ENCODE measurements at places on chromosomes 11 and 22.

GRCh38 chr22:48226026-48227013, 1463.9 kb downstream of the TBC1D22A start:
- DNase-seq, result peak; percentile 63

DNA sequence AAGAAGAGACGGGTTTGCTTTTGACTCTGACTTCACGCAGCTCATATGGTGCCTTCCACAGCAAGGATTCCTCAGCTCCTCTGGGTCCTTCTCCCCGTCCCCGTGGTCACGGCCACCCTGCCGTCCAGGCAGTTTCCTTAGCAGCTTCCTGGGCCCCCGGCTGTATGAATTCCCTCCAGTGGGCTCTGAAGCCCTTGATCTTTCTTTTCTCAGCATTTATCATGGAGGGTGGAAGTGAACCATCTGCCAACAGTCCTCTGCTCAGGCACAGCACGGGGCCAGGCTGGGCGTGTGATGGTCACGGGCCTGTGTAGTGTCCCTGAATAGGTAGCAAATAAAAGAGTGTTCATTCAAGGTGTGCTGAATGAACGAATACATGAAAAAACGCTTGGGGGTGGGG, 782.4 kb downstream of the BRD1 start:
- DNase-seq, result no peak

DNA sequence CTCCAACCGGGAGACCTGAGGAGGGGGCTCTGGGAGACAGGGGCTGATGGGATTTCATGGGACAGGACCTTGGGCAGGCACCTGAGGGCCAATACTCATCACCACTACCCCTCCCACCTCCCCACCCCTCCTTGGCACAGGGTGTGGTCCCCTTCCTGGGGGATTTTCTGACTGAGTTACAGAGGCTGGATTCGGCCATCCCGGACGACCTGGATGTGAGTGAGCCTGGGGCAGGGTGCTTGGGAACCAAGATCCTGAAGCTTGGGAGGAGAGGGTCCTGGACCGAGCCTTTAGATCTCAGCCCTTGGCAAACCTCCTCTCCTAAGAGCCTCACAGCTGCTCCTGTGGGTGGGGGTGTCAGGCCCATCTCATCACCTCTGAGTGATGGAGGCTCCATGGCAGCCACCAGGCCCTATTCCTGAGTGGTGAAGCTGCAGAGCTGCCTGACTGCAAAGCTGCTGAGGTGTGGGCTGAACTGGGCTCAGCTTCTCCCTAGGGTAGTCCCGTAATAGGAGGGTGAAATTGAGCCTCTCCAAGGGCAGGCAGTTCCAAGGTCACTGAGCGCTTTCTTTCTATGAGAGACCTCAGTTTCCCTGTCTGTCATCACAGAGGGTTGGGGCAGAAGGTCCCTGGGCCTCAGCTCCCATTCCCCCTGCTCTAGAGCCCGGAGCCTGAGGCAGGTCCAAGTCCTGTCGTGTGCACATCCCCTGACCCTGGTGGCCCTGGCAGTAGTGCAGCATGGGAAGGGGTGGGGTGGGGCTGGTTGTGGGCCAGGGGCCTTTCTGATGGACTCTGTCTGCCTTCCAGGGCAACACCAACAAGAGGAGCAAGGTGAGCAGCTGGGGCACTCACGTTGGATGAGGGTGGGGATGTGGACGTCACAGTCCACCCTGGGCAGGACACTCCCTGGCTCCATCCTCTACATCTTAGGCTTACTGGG, 6.5 kb downstream of the RGL4 start:
- no peak for DNase-seq

DNA sequence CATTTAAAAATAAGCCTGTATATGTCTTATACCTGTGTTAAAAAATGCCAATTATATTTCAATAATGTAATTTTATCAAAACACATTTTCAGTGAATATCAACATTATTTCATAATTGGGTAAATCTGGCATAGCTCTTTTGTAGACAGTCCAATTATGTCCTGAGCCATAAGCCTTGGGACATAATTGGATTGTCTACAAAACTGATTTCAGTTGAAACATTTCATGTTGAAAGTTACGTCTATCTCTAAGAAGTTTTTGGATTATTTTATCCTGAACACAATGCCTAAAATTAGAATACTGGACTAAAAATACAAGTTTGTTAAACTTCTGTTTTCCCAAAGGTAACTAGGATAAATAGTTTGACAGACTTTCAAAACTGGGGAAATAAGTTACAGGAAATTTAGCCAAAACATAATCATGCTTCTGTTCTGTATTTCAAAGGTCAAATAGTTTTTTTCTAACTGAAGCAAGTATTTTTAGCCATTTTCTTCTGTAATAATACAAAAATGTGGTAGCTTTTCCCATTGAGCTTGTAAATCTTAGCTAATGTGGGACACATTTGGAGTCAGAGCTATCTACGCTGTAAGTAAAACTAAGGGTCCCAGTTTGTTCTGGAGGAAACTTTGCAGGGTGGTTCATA, 100.7 kb upstream of the BIRC3 start:
- DNase-seq, result no peak

DNA sequence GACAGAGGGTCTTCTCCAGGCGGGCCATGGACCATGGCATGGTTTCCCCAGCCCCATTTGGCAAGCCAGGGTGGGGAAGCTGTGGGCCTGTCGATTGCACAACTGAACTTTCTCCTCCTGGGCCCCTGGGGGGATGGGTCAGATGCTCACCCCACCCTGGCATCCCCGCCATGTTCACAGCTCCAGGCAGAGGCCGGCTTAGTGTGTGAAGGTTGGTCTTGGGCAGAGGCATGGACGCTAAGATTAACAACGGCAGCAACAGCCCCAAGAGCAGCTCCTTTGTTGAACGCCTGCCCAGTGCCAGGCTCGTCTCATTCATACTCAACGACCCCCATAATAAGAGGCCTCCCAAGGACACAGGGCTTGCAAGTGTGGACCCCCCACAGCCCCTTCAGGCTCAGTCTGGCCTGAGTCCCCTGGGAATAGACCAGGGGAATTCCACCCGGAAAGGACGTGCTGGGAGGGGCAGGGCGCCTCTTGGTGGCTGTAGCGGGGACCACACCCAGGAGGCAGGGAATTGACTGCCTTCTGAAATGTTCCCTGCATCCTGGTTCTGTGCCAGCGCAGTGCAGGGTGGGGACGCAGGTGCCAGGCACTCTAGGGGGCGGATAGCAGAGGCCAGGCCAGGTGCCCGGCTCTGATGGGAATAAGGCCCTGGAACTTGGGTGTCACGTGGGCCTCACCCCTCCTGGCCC, 8.3 kb downstream of the TSPO start:
- DNase-seq, result no peak

- DNase-seq, result no peak
Measured at GRCh38 chr22:22165936-22166710, 78.5 kb upstream of the VPREB1 start.

- DNase-seq, result peak; percentile 40
Measured at GRCh38 chr22:19674129-19674928, 40.0 kb upstream of the SEPTIN5 start.

DNA sequence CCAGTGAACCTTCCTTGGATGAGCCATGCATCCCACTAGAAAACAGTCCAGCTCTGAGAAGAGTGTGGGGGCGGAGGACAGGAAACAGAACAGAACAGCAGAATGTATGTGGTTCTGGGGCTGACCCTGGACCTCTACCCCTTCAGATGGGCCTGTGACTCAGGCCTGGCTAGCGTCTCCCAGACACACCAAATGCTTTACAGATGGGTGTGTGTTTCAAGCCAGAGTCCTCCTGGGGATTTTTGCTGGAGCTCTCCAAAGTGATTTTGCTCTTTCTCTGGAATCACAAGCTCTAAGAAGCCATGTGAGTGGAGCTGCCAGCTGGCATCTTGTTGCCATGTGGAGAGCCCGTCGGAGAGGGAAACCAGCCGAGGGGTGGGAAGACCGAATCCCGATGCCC, 13.2 kb upstream of the C1QTNF4 start:
- DNase-seq, result no peak

- DNase-seq, result no peak
Measured at GRCh38 chr11:43376594-43376993, 17.9 kb downstream of the TTC17 start.

DNA sequence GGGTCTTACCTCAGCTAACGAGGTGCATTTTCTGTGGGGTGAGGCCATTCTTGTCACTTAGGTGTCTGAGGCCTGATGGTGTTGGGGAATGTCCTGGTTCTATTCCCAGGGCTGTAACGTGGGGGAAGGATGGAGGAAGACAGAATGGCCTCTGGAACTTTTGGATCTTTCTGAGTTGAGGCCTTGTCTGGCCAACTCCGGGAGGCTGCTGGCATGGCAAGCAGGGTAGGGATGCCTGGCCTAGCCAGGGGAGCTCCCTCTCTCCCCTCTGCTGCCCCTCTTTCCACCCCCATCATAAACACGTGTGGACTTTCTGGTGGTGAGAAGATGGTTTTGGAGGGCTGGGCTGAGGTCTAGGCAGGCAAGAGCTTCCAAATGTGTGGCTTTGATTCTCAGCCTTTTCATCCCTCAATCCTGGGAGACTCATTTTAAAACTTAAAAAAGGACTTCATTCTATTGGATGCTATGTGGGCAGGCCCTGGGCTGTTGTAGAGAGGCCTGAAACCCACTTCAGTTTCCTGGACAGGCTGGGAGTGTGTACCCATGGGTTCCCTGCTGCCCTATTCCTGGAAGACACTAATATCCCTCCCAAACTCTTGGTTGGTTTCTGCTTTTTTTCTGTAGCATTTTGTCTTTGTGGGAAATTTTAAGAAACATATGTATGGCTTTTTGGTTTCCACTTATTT, 30.9 kb downstream of the ZBTB16 start:
- DNase-seq, result no peak

DNA sequence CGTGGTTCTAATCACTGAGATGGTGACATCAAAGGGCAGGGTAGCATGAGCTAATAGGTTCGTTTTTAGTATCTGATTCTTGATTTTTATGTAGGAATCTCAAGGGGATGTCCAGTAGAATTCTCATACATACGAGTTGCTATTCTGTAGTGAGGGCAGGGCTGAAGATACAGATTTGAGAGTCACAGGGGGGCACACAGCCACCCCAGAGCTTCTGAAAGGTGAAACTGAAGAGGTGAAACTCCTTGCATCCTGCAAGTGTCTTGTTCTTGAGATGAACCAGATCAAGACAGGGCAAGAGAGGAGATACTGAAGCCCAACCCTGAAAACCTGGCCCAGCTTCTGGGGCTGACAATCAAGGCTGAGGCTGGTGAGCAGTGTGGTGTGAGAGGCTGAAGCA, 35.6 kb upstream of the TMEM123 start:
- DNase-seq, result no peak

DNA sequence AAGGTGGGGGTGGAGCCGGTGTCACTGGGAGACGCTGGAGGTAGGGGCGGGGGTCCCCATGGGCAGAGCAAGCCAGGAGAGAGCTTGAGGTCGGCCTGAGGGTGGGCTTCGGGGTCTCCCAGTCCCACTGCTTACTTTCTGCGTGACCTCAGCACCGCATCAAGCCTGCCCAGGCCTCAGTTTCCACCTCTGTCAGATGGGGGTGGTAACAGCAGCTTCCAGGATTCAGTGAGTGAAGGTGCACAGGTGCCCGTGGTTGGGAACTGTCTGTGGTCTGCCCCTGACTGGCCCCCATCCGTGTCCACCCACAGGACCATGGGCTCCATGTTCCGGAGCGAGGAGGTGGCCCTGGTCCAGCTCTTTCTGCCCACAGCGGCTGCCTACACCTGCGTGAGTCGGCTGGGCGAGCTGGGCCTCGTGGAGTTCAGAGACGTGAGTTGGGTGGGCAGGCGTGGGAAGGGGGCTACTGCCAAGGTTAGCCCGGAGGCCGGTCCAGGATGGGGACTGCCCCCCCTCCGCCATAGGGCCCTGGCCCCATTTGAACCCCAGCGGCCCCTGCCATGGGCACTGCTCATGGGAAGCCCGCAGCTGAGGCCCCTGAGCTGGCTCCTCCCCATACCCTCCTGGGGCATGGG, 2.2 kb downstream of the TCIRG1 start:
- DNase-seq, result no peak

- no peak for DNase-seq
Measured at GRCh38 chr11:19237381-19237780, 3.4 kb downstream of the E2F8 start.

GRCh38 chr22:27370987-27371386, 430.6 kb downstream of the MN1 start:
- peak; percentile 54 for DNase-seq

DNA sequence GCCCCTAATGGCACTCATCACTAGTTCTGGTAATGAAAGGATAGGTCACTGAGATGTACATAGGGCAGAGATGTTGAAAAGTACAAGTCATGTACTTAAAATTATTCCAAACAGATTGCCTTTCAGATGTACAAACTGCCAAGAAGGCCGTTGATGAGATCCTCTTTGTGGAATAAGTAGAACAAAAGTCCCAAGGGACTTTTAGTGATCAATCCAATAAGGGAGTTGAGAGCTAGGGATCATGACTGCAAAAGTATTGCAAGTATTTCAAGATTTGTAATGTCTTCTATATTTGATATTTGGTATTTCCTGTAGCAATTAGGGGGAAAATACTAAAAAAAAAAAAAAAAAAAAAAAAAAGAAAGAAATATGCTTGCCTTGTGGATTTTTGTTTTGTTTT, 82.2 kb downstream of the ATG16L2 start:
- DNase-seq, result no peak

GRCh38 chr11:61145228-61146005, 15.8 kb downstream of the VPS37C start:
- no peak for DNase-seq

DNA sequence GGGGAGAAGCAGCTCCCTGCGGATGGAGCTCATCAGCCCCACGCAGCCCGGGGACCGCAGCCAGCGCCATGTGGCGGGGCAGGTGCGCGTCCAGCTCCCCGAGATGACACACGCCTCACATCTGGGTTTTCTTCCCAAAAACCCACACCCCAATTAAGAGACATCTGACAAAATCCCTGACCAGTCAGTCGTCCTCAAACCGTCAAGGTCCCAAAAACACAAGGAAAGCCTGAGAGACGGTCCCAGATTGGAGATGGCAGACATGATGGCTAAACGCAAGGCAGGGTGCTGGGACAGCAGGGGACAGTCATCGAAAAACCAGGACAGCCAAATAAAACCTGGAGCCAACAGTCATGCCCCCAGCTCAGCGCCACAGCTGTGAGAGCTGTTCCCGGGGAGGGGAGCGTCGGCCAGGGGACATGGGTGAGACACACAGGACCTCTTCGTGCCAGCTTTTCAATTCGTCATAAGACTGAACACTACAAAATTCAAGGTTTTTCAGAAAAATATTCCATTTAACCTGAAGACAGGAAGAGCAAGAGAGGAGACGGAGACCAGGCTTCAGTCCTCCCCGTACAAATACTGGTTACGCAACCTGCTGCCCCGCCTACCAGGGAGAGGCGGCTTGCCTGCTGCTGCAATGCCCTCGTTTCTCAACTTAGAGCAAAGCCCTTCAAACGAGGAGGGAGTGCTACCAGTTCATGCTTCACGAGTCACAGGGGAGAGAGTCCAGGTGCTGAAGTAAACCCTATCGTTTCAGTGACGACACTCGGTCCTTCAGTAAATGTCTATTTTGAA, 10.5 kb downstream of the TOLLIP start:
- DNase-seq, result peak; percentile 73

- DNase-seq, result no peak
Measured at GRCh38 chr11:114082767-114083181, 23.3 kb downstream of the ZBTB16 start.

DNA sequence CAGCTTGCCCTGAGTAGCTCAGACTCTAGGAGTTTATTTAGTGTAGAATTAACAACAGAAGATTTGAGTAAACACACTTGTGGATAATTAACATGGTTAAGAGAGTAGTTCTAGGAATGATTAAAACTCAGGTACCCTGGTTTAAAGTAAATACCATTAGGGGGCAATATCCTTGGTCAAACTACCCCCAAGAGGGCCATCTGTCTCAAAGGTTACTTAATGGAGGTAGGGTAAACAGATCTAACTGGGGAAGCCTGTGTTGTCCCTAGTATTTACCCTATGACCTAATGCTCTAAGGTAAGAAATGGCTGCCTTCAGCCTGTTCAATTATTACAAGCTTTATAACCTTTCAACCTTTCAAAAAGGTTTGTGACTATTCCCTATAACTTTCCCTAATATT, 10.6 kb upstream of the GLYATL1 start:
- DNase-seq, result no peak
